ENCODE measurements at places on chromosomes 2 and 18.

- no peak for DNase-seq
Measured at GRCh38 chr18:8045884-8046281, 478.8 kb downstream of the PTPRM start.

- no peak for DNase-seq
Measured at GRCh38 chr2:236916181-236916580, 169.5 kb upstream of the COPS8 start.

DNA sequence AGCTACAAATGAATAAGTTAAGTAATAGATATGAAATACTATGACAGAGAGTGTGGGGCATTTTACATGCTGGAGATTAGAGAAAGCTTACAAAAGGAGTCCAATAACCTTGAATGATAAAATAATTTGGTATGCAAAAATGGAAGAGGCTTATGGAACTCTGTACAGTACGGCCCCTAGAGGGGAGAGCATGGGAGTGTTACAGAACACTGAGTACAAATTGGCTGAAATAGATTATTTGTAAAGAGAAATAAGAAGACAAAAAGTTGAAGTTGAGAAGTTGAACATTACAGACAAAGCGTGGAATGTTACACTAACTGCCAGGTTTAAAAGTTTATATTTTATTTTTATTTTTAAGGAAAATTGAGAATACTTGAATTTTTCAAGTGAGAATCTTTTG is 192.1 kb upstream of the DOK6 start:
- no peak for DNase-seq

GRCh38 chr2:184444217-184444616 is 154.1 kb upstream of the ZNF804A start:
- no peak for DNase-seq

- no peak for DNase-seq
Measured at GRCh38 chr2:219384083-219384713, 3.5 kb downstream of the DNPEP start.
